ENCODE measurements at places on chromosomes 6 and 20. TPM values are rescaled to one million over a fixed set of nuclear protein-coding genes. Genes with fewer than 3 reads are reported as not detected.

The TFAP2C gene
- 1.3 TPM for total RNA-seq

DNA sequence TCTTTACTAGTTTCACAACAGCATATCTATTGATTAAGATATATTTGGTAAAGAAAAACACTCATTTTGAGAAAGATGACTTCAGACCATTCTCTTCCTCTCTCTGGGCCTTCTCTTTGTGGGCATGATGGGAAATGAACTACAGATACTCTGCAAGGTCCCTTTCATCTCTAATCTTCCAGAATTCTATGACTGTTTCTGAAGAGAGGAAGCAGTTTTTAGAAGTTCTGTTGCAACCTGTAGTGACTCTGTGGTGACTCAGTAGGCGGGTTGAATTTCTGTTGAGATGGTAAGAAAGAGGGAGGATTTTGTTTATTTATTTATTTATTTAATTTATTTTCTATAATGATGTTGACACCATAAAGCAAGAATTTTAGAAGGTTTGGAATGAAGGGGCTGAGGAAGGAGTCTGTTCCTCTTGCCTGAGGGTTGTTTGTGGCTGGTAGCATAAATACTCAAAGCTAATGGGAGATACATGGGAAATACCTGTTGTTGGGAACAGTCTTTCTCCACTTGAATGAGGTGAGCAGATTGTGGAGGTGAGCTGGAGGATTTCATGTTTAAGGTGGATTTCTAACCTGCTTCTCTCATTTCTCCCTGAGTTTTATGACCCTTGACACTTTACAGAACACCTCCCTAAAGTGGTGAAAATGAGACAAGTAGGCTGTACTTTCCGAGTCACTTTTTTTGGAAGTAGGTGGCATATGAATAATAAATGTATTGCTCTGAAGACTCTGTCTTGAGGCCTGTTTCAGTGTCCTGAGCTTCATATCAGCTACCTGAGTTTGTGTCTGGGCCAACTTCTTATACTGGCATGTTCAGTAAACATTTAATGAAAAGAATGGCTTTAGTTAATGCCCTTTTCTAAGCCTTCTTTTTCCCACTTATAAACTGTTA, 15.0 kb downstream of the ACSS2 start:
- DNase-seq, result no peak

DNA sequence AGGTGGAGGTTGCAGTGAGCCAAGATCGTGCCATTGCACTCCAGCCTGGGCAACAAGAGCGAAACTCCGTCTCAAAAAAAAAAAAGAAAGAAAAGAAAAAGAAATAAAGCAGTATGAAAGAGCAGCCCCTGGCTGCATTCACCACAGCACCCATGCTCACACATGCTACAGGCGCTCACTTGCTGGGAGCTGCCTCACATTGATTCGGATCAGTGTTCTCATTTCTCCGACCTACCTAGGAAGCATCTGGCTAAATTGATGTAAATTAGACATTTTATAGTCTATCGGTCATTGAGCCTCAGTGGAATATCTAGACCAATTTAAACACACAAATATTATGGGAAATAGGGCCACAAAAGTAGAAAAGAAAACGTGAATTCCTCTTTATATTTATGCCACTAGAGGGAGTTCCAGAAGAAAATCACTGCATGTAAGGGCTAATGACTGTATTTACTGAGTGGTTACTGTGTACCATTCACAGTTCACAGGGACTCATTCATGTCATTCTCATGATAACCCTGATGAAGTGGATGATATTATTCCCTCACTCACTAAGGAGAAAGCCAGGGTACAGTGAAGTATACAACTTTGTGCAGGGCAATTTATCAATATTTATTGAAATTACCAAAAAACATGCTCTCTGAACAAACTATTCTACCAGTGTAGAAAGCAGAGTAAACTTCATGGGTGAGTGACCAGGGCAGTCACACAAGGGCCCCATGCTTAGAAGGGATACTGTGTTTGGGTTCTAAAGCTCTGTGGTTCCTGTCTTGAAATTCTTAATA, 5.3 kb upstream of the MOG start:
- no peak for DNase-seq

The PHACTR1 gene
- 10.8 TPM for total RNA-seq

GRCh38 chr6:7150381-7151064, 42.8 kb downstream of the RREB1 start:
- DNase-seq, result no peak

DNA sequence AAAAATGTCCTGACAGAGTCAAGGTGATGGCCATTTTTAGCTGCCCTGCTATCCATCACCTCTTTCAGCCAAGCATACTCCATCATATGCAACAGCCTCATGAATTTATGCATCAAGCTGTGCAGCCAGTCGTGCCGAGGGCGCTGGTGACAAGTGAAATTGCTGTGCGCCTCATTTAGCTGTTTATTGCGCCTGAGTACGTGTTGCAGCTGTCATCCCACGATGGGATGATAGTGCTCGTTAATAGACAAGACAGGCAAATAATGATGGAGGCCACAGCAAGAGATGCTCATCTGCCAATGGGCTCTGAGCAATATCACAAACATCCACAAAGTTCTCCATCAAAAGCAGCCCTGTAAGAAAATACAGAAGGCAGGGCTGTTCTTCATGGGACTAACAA, 562.3 kb upstream of the POU3F2 start:
- no peak for DNase-seq

The ATXN1 gene
- total RNA-seq, result 36.0 TPM

GRCh38 chr6:135675862-135676261, 175.6 kb upstream of the PDE7B start:
- no peak for DNase-seq

The SLC32A1 gene
- not detected for total RNA-seq

DNA sequence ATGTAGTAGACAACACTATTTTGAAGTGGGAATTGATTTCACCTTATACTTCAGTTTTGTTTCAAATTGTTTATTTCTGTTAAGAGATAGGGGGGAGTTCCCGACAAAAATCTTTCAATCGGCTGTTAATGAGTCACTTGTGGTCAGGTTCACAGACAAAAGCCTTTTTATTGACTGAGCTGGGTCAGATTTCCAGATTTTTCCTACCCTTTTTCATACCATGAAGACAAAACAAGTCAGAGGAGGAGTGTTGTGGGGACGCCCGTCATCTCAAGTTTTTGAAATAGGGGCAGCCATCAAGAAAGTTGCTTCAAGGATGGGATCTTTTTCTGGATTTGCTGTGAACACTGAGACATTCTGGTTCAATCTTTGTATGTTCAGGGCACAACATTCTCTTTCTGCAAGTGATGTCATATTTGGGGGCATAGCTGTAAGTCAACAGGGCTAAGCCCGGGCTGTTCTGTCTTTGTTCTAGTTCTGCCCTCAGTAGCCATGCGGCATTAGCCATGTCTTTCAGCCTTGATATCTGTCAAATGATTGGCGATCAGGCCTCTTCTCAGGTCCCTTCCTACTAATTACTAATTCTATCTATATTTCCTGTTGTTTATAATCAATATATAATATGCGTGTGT, 496.0 kb upstream of the MARCKS start:
- no peak for DNase-seq

The PSORS1C1 gene
- total RNA-seq, result 0.45 TPM

The UBE2C gene
- total RNA-seq, result not detected

The PGC gene
- not detected for total RNA-seq

The GGTLC1 gene
- not detected for total RNA-seq

The NXT1 gene
- total RNA-seq, result 18.8 TPM

DNA sequence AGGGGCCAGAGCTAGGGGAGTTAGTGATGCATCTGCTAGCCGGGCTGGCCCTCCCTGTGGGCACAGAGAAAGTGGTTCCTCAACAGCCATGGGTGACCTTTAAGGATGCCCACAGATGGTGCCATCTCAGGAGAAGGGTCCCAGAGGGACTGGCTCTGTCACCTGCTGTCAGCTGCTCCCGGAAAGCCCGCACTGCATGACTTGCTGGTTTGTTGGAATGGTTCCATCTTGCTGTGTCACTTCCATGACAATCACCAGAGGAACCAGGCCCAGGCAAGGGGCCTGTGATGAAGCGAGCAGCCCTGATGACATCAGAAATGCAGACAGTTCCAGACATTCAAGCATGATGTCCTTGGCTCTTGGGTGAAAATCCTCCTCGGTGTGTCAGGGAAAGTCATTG, 125.2 kb downstream of the PHACTR3 start:
- DNase-seq, result peak; percentile 77

The GABRR1 gene
- total RNA-seq, result not detected

GRCh38 chr6:53623497-53623896, 42.1 kb downstream of the KLHL31 start:
- DNase-seq, result no peak

DNA sequence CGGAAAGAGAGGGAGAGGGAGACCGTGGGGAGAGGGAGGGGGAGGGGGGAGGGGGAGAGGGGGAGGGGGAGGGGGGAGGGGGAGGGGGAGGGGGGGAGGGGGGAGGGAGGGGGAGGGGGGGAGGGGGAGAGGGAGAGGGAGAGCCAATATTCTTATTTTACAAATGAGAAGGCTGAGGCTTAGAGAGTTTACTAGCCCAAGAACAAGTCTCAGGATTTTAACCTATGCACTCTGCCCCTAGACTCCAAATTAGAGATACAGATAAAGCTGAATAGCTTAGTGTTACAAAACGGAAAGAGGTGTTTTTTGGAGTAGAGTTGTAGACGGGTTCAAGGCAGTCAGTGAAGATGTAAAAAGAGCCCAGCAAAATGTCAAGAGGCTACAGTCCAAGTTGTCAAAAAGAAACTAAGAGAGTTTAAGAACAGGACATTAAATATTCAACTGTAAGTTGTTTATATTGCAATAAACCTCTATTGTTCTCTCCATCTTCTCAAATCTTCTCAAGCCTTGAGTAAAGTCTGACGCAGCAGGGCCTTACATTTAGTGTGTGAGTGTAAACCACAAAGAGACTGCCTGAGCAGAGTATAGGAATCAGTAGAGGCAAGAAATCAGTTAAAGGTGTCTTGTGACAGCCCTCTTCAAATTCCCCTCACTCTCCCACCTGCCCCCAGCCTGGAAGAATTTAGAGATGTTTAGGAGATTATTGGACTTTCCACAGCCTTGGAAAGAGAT, 34.9 kb upstream of the AKIRIN2 start:
- no peak for DNase-seq

DNA sequence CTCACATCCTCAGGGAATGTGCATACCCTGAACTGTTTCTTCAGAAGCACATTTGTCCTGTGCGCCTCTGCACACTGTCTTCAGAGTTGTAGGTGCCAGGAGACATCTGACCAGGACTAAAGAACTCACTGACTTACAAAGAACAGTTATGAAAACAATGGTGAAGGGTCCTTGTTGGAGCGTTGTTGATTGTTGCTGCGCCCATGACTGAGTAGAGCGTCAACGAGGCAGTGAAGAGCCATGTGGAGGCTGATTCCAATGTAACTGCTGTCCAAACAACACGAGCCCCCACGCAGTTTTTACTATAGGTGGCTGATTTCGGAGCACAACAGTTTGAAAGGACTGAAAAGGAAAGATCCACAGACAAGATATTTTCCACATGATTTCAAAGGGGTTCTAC, 380.3 kb downstream of the CDH26 start:
- DNase-seq, result no peak

The PCK1 gene
- 331 TPM for total RNA-seq

- no peak for DNase-seq
Measured at GRCh38 chr6:52363228-52363867, 1.4 kb downstream of the PAQR8 start.

GRCh38 chr20:15447549-15447948, 1110.1 kb upstream of the FLRT3 start:
- no peak for DNase-seq

- no peak for DNase-seq
Measured at GRCh38 chr20:50930976-50931305, 296 bp downstream of the ADNP start.

The RAB32 gene
- 33.2 TPM for total RNA-seq

The GTPBP2 gene
- total RNA-seq, result 101 TPM

DNA sequence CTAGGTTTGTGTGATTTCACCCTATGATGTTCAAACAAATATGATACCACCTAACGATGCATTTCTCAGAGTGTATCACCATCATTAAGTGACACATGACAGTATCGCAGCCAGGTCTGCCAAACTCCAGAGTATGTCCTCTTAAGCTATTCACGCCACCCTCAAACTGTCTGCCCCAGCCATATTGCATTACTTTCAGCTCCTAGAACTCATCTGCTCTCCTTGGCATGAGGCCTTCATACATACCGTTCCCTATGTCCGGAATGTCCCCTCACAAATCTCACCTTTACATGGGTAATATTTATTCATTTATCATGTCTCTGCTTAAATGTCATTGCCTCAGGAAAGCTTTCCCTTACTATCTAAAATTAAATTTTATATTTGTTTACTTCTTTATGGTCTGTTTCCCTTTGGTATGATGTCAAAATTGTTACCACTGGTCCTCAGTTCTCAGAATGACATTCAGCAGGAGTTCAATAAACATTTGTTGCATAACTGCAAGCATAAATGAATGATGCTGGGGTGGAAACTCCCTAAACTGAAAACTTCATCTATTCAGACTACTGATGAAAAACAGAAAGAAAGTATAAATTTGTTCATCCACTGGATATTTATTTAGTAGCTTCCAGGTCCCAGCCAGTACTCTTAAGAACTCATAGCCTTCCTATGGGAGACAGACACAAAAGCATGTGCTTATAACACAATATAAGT, 3.2 kb downstream of the SESN1 start:
- no peak for DNase-seq

GRCh38 chr6:35018746-35019145, 122.4 kb downstream of the TCP11 start:
- DNase-seq, result no peak

GRCh38 chr20:59579404-59580145, 24.8 kb upstream of the PHACTR3 start:
- peak; percentile 72 for DNase-seq

Data from mesenteric fat pad (tissue), 1 donor.